ENCODE measurements at places on chromosomes 5 and 9.

DNA sequence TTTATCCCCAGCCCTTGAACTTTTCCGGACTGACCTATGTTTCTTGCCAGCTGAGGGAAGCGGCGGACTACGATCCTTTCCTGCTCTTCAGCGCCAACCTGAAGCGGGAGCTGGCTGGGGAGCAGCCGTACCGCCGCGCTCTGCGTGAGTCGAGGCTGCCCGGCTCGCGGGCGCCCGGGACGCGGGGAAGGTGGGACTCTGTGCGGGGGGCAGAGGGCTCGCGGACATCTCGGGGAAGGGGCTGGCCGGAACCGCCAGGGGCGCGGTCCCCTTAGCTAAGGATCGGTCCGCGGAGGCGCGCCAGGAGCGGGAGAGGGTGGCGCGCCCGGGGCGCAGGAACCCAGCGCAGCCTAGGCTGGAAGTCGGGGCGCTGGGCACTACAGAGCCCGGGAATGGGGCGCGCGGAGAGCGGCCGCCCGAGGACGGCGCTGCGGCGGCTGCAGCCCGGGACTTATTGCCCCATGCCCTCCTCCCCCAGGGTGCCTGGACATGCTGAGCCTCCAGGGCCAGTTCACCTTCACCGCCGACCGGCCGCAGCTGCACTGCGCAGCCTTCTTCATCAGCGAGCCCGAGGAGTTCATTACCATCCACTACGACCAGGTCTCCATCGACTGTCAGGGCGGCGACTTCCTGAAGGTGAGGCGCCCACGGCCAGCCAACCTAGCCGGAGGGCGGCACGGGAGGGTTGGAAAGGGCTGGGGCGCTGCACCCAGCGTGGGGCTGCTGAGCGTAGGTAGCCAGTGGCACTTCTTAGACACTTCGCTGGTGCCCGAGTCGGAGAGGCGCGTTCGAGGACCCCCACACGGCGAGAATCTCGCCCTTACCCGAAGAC is 922 bp downstream of the CRHBP start:
- DNase-seq = no peak

DNA sequence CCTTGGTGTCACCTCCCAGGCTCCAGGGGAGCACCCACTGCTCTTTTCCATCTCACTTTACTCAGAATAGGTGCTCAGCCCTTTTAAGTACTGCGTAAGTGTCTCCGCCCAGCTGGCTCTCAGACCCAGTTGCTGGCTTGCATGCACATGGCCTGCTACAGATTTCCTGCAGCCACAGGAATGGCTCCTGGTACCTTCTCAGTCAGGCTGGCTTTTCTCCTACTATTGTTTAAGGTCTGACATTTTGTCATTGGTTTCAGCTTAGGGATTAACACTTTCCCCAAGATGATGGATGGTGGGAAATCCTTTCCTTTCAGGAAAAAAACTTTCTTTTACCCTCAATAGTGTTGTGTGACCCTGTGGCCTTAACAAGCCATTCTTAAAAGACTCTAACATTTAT is 1652.3 kb upstream of the WWC1 start:
- DNase-seq = no peak

DNA sequence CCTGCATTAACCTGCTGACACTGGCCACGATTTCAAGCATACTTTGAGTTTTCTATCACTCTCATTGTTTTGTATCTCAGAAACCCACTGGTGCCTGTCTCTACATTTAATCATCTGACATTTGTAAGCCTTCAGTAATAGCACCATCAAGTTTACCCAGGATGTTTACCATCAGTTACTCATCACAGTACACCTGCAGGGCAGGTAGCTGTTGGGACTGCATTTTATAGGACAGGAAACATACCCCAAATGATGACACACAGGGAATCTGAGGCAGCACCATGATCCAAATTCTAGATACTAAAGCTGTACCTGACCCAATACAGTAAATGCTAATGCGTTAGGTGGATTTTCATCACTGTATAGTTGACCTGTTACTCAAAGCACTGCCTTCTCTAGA is 114.2 kb downstream of the FEM1C start:
- no peak for DNase-seq

- no peak for DNase-seq
These were observed 11.0 kb downstream of the ABLIM3 start for GRCh38 chr5:149152317-149152746.

- DNase-seq = no peak
These were observed 456.9 kb downstream of the TMEM232 start for GRCh38 chr5:110269478-110270142.

Data from CD4-positive, CD25-positive, alpha-beta regulatory T cell (primary cell).